Smooth muscle cell of the pulmonary artery (primary cell): ENCODE measurements at places on chromosomes 3 and 15. TPM values are rescaled to one million over a fixed set of nuclear protein-coding genes. Genes with fewer than 3 reads are reported as not detected.

Gene GP5
- total RNA-seq = 0.33 and 0.69 TPM in 2 replicates

Gene DPPA4
- total RNA-seq = under 0.01 TPM in 1 of 2 replicates, not detected in the other

Gene PSMA4
- 104 and 122 TPM in 2 replicates for total RNA-seq

Gene NCKIPSD
- 15.9 and 18.9 TPM in 2 replicates for total RNA-seq

Gene AGBL1
- not detected in 2 replicates for total RNA-seq

Gene ANAPC13
- total RNA-seq = 47.3 and 89.1 TPM in 2 replicates

Gene FANCD2OS
- not detected in 2 replicates for total RNA-seq

Gene TRH
- 0.10 and 0.20 TPM in 2 replicates for total RNA-seq

Gene LMAN1L
- 0.26 TPM in 1 of 2 replicates, not detected in the other for total RNA-seq
